Activated T-helper 2 cell treated with anti-CD3 and anti-CD28 coated beads, Interferon-gamma antibody, Interleukin-2, Interleukin-4, amounts not matched to agents 10 μg/mL and 5 μg/mL and 100 μg/mL, durations not matched to agents 14 hours and 24 hours and 36 hours (primary cell): ENCODE measurements at places on chromosomes 5 and 9. TPM values are rescaled to one million over a fixed set of nuclear protein-coding genes. Genes with fewer than 3 reads are reported as not detected.

- DNase-seq = no peak
Measured at GRCh38 chr9:95088421-95089161, 228.9 kb downstream of the FANCC start.

PPP2CA gene
- 171 and 179 TPM in 2 replicates for total RNA-seq

DNA sequence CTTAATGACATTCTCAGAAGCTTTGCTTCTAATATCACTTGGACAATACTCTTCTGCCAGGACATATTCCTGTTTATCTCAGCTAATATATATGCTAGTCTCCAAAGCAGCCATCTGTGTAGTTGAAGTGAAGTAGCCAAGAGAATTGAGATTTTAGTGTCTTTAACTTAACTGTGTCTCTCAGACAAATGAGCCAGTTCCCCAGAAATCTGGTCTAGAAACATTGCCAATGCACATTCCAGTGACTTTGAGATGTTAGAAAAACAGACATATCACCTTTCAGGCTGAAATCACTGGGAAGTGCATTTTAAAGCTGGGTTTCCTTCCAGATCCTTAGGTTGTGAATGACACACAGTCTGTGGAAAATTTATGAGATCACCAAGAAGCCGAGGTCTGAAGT lies 114.6 kb downstream of the MTX3 start:
- no peak for DNase-seq

DNA sequence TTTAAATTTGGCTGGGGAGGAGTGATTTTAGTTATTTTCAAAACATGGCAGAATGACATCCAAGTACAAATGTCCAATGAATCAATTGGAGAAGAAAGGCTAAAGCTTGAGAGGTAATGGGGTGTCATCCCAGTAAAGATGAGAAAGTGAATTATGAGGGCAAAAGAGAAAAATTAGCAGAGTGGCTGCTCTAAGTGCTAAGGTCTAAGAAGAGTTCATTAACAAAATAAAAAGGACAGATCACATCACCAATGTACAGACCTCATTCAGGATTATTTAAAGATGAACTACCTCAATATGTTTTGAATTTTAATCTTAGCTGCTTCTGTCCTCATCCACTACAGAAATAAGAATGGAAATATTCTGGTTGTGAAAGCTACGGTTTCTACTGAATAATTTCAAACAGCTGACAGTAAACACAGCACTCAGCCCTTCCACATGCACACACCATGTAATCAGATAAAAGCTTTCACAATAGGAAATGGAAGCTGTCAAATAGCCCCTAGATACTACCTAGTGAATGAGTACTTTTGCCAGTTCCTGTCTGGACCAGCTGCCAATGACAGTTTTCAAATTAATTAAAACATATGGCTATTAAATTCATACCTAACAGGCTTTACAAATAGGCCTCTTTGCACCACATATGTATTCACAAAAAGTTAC lies 171.5 kb downstream of the SSBP2 start:
- no peak for DNase-seq

DNA sequence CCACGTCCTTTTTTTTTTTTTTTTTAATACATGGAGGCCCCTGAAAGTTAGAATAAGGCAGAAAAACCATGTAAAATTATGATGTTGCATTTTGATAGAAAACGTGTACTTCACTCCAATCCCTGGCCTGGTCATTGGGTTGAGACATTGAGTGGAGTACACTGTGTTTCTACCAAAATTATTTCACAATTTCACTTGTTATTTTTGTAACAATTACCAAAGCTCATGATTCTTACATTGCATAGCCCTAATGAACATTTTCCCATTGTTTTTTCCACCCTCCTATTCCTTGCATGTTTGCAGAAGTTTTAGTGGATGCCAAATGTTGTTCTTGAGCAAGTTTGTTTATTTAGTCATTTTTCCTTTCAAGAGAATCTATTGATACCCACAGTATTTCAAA lies 21.9 kb downstream of the MAMDC2 start:
- DNase-seq = no peak

SIT1 gene
- 90.2 and 92.1 TPM in 2 replicates for total RNA-seq

DNA sequence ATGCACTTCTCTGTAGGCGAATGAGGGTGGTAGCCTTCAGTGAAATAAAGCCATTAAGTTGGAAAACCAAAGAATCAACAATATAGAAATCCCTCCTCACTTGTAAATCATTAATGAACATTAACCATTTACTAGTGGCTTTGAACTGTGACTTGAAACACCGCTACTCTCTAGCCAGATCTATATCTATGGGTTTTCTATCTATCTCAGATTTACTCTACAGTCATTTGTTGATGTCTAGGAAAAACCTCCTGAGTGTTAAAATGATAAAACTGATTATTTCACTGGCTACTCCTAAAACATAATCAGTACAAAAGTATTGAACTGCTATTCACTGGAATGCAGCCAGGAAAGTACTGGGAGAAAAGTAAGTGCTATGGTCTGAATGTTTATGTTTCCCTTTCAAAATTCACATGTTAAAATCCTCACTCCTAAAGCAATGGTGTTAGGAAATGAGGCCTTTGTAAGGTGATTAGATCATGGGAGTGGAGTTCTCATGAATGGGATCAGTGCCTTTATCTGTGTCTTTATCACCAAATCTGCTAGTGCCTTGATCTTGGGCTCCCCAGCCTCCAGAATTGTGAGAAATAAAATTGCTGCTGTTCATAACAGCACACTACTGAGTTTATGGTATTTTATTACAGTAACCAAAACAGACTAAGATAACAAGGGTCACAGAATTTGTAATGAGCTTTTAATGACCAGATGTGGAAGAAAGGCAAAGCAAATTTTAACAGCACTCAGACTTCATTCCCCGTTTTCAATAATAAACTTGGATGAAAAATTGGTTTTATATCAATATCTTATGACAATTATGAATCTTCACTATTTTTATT lies 8.6 kb upstream of the OXCT1 start:
- no peak for DNase-seq

GRCh38 chr9:126501383-126502331 lies 112.1 kb upstream of the LMX1B start:
- no peak for DNase-seq

AOPEP gene
- total RNA-seq = 24.6 and 27.6 TPM in 2 replicates

CCDC152 gene
- 5.5 and 6.0 TPM in 2 replicates for total RNA-seq

NMUR2 gene
- total RNA-seq = not detected in 2 replicates

IRX2 gene
- total RNA-seq = not detected in 2 replicates

GRCh38 chr9:79430619-79431018 lies 141.1 kb upstream of the TLE4 start:
- no peak for DNase-seq

DNA sequence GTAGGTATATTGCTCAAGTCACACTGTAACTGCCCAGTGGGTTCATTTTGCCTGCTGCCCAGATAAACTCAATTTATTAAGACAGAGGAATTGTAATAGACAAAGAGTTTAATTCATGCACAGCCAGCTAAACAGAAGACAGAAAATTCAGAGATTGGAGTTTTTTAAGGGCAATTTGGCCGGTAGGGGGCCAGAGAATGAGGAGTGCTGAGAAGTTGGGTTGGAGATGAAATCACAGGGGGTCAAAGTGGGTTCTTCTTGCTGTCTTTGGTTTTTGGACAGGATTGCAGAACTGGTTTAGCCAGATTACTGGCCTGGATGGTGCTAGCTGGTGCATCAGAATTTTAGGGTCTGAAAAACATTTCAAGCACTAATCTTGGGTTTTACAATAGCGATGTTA lies 20.7 kb upstream of the IL33 start:
- no peak for DNase-seq

- no peak for DNase-seq
Measured at GRCh38 chr5:54669845-54670244, 152.3 kb downstream of the SNX18 start.

DNA sequence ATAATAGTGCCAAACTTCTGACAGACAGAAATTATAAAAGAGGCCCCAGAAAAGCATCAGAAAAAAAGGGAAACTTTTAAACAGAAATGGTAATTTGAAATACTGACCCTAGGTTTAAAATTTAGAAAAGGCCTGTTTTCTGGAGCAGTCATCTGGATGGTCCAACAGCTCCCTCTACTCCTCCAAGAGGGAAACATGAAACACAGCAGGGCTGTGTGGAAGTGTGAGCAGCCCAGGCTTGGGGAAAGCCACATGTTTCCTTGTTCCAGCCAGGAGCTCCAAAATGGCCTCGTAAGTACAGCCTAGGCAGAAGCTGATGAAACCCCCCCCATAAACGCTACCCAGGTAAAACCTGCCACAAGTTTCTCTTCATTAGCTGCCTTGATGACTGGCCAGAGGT lies 499.3 kb upstream of the ADAMTS16 start:
- DNase-seq = no peak

DNA sequence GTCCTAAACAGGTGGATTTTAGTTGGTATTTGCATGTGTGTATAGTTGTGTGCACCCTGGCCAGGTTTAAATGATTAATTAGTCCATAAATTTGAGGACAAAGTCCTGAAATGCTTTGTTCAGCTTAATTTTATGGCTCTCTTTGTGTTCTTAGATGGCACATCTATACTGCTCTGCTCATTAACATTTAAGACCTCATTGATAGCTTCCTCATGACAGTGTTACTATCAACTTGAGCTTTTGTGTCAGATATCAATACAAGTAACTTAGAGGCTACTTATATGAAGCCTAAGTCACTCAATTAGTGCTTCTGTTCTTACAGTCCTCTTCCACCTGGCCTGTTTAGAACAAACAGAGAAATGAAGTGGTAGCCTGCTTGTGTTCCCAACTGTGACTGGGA lies 240.9 kb downstream of the TRPM3 start:
- DNase-seq = no peak

- DNase-seq = no peak
Measured at GRCh38 chr5:39314591-39314990, 49.7 kb downstream of the C9 start.

CCDC187 gene
- 0.02 TPM in 1 of 2 replicates, not detected in the other for total RNA-seq

UBE2QL1 gene
- total RNA-seq = 0.67 and 0.68 TPM in 2 replicates

DPYSL3 gene
- 0.48 and 0.89 TPM in 2 replicates for total RNA-seq

PITX1 gene
- total RNA-seq = 0.39 and 0.46 TPM in 2 replicates

KIF24 gene
- total RNA-seq = 4.8 and 5.0 TPM in 2 replicates

GRCh38 chr9:108331596-108331995 lies 524.2 kb downstream of the ACTL7B start:
- DNase-seq = no peak

DNA sequence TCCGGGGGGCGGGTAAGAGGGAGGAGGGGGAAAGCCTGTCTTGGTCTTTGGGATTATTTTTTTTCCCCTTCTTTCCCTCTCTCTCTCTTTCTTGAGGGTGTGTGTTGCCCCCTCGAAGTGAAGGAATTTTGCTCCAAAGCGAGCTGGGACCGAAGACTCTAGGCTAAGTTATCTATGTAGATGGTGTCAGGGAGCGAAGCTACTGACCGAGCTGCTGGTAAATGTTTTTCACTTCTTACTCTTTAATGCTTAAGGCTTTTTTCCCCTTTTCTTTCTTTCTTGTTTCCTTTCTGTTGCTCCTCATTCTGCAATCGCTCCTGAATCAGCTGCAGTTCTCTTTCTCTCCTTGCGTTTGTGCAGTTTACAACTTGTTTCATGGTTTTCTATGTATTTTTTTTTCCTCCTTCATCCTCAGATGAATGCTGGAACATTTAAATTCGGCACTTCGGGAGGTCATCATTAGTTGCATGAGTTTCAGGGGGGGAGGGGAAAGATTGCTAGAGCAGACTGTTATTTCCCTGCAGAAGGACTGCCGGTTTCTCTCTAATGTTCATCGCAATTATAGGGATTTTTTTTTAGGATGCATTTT lies 1312.0 kb upstream of the WWC1 start:
- no peak for DNase-seq

DNA sequence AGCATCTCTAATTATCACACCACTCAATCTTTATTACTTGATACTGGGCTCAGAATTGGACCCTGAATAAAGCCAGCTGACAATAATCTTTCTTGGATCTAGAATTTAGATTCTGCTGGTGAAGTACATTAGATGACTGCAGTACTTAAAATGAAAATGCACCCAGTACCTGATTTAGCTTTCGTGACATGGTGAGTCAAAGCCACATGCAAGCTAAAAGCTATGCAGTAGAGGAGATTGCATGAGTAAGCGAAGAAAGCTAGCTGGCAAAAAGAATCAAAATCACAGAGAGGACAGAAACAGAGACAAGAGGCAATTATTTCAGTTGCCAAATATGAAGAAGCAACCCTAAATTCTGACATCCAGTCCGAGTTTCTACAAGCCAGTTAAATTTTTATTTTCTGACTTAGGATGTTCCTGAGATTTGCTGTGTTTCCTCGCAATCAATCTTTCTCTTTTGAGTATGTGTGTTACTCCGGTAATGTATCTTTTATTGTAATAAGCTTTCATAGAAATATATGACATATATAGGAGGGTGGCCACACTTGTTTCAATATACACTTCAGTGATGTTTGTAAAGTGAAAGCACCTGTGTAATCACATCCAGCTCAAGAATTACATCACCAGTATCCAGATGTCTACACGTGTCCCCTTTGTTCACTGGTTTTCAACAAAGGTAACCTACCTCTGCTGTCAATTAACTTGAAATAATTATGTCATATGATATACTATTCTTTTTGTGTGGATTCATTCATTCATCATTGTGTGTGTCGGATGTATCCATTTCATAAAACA lies 101.7 kb downstream of the CDH18 start:
- DNase-seq = no peak

- DNase-seq = no peak
Measured at GRCh38 chr5:54581831-54582548, 64.4 kb downstream of the SNX18 start.

DNA sequence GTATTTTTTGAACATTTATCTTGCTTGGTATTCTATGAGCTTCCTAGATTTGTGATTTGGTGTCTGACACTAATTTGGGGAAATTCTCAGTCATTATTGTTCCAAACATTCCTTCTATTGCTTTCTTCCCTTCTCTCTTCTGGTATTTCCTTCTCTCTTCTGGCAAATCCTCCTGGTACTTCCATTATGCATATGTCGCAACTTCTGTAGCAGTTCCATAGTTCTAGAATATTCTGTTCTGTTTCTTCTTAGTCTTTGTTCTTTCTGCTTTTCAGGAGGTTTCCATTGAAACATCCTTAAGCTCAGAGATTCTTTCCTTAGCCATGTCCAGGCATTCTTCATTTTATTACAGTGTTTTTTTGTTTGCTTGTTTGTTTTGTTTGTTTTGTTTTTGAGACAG lies 155.2 kb upstream of the PIK3R1 start:
- DNase-seq = no peak
